ENCODE measurements at places on chromosomes 5 and 9.

DNA sequence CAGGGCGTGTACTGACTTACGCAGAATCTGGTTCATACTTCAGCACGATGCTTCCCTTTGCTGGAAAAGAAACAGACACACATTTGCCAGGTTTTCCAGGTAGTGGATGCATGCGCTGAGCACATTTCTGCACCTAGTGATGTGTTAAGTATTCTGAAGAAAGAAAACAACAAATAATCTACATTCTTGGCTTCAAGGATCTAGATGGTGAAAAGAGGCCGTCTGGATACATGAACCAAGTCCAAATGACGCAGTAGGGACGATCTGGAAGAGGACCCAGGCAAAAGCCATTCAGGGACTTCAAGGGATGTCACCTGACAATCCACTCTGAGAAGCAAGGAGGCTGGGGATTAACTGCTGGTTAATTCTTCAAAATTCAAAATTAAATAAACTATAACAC is 30.4 kb downstream of the NSUN2 start:
- no peak for DNase-seq

GRCh38 chr5:132271251-132272246 is 14.1 kb downstream of the PDLIM4 start:
- no peak for DNase-seq

- no peak for DNase-seq
Observed at GRCh38 chr5:891837-892393, 686 bp downstream of the BRD9 start.

DNA sequence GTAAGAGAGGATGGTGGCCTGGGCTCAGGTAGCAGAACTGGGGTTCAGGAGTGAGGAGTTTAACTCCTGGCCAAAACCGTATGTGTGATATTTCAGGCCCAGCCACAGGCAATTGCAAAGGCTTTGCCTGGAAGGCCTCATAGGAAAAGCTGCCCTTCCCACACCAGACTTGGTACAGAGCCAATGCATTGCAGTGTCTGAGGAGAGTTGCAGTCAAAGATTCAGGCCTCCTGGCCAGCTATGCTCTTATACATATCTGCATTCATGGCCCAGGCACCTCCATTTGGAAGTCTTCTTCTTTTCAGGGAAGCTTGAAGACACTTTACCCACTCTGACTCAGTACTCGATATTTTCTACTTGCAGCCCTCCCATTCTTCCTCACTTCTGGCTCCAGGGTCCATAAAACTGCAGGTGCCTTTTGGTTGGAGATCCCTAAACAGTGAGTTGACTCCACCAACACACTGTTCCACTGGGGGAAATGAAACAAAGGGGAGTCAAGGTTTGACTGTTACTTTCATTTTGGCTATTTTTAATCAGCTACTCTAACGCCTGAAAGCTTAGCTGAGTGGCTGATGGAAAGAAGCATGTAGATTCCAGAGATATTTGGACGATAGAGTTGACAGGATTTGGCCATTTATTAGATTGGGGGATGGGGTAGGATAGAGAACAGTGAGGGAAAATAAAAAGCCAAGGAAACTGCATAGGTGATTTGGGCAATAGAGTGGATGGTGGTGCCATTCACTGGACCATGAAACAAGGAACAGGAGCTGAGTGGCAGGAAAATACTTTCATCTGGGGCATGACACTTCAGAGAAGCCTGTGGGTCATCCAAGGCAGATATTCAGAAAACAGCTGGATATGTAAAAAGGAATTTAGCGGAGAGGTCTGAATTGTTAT is 30.6 kb upstream of the IL33 start:
- no peak for DNase-seq

DNA sequence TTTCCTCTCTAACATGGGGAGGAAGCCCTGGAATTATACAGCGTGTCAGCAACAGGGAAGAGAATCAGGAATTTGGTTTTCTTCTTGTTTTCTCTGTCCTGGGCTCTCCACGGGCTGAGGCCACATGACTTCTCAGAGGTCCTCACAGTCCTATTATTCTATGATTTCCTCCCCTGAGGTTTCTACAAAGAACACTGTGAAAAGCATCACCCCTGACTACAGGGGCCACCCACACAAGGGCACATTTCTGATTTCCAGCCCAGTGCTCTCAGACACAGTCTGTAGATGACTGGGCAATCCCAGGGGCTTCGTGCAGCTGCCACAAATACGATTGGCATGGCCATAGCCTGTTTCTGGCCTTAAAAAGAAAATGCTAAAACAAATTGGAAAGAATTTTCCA is 284.9 kb downstream of the CEMIP2 start:
- no peak for DNase-seq

GRCh38 chr5:143977891-143978461 is 166.0 kb downstream of the HMHB1 start:
- no peak for DNase-seq

GRCh38 chr5:133467826-133468463 is 144.4 kb downstream of the FSTL4 start:
- no peak for DNase-seq

DNA sequence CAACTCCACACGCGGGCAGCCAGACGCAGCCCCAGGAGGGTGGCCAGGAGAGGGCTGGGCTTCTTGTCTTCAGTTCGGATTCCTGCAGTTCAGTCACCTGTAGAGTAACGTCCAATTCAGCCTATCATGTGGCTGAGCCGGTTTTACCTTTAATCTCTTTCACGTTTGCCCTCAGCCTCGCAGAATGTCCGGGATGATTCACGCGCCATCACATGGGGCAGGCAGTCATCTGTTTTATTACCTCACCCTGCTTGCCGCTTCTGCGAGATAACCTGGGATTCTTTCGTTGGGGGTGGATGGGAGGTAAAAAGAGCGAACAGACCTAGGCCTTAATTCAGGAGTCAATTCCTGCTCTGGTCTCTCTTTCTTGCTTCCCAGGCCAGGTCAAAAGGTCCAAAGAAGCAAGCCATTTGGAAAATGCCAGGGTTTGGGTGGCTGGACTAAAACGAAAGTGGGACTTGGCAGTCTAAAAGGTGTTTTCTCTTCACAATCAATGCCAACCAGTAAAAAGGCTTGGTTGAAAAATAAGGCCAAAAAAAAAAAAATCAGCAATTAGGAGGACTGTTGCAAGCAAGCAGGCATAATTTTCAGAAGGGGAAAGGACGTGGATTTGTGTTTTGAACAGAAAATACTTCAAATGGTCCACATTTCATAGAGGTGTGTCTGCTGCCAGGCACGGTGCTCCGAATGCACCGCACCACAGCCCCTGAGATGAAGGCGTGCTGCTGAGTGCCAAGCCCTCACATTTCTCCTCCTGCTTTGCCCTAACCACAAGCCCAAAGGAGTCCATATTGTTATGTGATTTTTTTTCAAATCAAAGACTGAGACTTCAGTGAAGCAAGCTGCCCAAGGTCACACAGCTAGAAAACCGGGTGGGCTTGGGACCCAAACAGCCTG is 2.8 kb upstream of the WWC1 start:
- DNase-seq: no peak

- DNase-seq: no peak
Observed at GRCh38 chr9:106862110-106862820, 701 bp upstream of the ZNF462 start.

Data from stimulated activated CD8-positive, alpha-beta memory T cell treated with anti-CD3 and anti-CD28 coated beads, Interleukin-4, amount 100 ng/mL, for 4 hours (primary cell).